ENCODE measurements at places on chromosomes 5 and 9. TPM values are rescaled to one million over a fixed set of nuclear protein-coding genes. Genes with fewer than 3 reads are reported as not detected.

Gene PFN3
- not detected for total RNA-seq

Gene BARHL1
- total RNA-seq, result not detected

Gene FYB1
- total RNA-seq, result 0.46 TPM

Gene NTRK2
- 0.23 TPM for total RNA-seq

Gene GPR151
- total RNA-seq, result not detected

Gene SLC34A3
- not detected for total RNA-seq

Gene GGTA1
- total RNA-seq, result not detected

Gene GAPVD1
- total RNA-seq, result 48.6 TPM

Gene BTNL8
- total RNA-seq, result not detected

Gene CARD6
- 0.49 TPM for total RNA-seq

Gene IL17B
- total RNA-seq, result not detected

Gene OR13J1
- not detected for total RNA-seq

Gene AIF1L
- total RNA-seq, result 6.0 TPM

Gene PKD2L2
- total RNA-seq, result not detected

Gene NACC2
- 62.0 TPM for total RNA-seq

Gene LCN1
- total RNA-seq, result not detected

Measured in Panc1 (cell line).